ENCODE measurements at places on chromosomes 2 and 18.

GRCh38 chr2:118244686-118245085 lies 156.4 kb downstream of the INSIG2 start:
- no peak for ATAC-seq

GRCh38 chr2:217846321-217846743 lies 156.5 kb downstream of the TNS1 start:
- ATAC-seq, result no peak

GRCh38 chr2:196293751-196294515 lies 122.6 kb upstream of the STK17B start:
- peak; percentile 30 for ATAC-seq

- ATAC-seq, result peak; percentile 86
Measured at GRCh38 chr2:100752628-100753333, 67.2 kb upstream of the NPAS2 start.

- no peak for ATAC-seq
Measured at GRCh38 chr2:80858965-80859364, 554.4 kb upstream of the LRRTM1 start.

DNA sequence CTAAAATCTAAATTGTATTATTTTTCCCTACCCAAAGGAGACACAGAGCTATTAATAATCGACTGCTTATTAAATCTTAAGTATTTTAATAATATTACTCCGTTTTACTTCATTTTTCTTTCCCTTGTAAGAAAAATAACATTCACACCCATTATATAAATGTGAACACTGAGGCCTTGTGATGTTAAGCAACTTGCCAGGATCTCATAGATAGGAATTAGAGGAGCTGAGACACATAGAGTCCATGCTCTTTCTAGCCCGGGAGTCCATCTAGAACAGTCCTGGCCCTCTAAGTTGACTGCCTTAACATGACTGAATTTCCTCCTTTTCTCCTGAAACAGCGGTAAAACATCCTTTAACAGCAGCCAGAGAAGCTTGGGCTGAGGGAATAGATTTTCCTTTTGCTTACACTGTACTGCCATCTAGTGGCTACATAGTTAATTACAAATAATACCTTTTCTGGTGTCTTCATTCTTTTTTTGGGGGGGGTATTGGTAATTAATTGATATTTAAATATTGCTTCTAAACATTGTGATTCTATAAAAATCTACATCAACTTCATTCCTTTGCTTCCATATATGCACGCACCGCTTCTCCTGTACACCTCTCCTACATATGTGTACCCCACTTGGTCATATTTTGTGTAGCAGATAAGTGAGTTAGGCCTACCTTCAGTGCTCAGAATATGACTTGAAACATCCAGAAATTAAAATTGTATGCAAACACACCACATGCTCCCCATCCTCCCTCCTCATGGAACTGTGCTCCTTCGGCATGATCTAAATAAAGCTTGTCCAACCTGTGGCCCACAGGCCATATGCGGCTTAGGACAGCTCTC lies 125.8 kb upstream of the HNMT start:
- ATAC-seq, result peak; percentile 64

DNA sequence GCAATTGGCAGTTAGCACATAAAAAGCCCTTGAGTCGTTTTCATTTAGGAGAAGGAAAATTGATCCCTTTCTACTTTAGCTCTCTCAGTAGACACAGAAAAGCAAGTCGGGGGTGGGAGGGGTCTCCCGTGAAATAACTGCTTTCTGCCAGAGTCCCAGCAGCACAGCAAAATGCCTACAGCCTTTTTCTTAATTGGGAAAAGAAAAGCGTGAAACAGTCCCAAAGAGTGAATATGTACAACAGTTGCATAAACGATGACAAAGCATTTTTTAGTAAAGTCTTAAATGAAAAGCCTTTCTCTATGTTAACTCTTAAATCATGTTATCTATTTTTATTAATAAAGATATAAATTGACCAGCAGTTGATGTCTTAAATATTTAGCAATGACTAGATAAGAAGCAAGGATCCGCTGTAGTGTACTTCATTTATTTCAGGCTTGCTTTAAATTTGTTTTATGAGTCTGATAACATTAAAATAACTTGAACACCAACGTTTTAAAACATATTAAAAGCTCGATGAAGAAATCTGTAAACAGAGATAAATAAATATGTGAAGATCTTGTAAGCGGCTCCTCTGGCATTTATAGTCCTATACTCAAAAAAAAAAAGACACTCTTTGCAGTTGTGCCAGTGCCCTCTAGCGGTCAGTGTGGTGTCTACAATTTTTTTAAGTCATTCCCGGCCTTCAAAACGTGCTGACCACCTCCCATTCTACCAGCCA lies 42.3 kb upstream of the ATIC start:
- ATAC-seq, result peak; percentile 68

DNA sequence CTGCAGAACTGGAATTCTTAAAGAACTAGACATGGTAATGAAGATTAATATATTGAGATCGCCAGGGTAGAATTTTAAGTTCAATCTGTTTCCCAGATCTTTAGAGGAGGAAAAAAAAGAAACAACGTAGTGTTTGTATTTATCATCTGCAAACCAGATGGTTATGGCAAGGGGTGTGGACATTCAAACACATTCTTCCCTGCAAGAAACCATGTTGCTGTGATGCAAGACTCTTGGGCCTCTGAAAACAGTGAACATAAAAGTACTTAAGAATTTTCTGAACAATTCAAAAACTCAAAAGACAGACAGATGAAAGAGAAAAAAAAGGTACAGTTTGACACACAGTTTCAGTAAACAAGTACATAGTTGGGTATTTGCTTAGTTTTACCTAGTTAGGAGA lies 35.6 kb downstream of the COL5A2 start:
- no peak for ATAC-seq

DNA sequence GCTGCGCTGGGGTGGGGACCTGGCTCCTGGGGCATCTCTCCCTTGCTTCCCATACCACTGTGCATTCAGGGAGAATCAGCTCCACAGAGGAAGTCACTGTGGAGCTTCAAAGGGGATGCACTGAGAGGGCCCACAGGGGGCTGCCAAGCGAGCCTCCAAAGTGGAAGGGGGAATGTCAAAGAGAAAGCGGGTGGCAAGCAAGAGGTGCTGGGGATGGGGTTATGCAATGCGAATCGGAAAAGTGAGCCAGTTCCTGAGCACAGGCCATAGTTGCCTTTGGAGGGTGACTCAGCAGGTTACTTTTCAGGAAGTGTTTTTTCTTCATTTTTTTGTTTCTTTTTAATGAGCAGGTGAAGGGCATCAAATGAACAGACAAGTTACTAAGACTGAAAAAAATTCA lies 17.6 kb downstream of the PMAIP1 start:
- ATAC-seq, result peak; percentile 81

GRCh38 chr18:55524353-55525073 lies 63.5 kb downstream of the TCF4 start:
- ATAC-seq, result no peak

GRCh38 chr2:153476816-153477635 lies 1.5 kb downstream of the RPRM start:
- ATAC-seq, result no peak

DNA sequence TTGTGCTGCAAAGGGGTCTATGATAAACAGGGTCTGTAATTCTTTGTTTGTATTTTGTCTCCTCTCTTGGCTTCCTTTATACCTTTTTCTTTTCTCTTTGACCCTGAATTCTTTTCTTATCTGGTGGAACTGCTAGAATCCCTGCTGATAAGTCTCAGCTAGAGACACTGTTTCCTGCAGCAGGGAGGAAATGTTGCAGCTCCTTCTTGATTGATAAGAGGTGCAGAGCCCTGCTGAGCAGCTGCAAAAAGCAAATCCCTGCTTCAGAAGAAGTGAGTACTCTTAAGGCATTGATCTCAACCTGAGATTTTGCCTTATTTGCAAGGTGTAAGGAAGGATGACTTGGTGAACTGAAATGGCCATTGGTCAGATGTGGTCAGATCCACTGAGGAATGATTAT lies 167.8 kb downstream of the NUP35 start:
- no peak for ATAC-seq

GRCh38 chr2:121104721-121105141 lies 180.3 kb downstream of the TFCP2L1 start:
- peak; percentile 28 for ATAC-seq

DNA sequence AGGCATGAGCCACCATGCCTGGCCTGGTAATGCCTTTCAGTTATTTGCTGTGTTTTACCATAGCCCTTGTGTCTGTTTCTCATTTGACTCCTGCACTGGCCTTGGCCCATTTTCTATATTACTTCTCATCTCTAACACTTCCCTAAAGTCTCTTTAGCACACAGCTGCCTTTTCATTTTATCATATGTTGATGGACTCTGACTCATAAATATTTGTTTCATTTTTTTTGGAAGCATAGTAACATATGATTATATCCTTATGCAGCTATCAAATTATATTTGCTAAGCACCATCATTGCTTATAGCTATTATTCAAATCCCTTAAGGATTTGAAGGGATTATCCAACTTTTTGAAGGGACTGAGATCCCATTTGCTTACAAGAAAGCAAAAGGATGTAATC lies 320.3 kb downstream of the GPD2 start:
- no peak for ATAC-seq

- no peak for ATAC-seq
Measured at GRCh38 chr2:75522543-75523312, 38.0 kb downstream of the EVA1A start.

DNA sequence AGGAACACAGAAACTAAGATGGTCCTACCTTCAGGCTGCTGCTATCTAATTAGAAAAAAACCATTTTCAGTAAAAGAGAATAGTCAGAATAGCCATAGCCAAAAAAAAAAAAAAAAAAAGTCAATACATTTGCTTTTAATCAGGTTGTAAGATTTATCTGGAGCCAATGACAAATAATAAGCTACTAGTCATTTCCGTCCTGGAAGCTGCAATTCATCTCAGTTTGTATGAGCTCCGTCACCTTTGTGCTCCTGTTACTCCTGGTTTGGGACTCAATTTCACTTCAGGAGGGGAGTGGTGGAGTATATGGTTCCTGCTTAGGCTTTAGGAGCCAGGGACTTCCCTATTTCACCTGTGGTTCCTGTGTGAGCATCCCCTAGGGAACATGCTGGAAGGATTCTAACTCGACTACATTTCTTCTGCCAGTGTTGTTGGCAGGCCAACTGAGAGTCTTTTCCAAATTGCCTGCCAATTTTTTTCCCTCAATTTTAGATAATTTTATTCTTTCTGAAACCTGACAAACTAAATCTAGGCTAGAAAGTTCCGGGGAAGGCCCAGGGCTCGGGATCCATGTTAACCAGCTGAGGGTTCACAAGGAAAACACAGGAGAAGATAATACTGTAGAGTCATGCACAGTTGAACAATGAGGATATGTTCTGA lies 481.8 kb downstream of the DLGAP1 start:
- no peak for ATAC-seq

GRCh38 chr2:15733867-15734673 lies 142.4 kb downstream of the DDX1 start:
- ATAC-seq, result no peak

DNA sequence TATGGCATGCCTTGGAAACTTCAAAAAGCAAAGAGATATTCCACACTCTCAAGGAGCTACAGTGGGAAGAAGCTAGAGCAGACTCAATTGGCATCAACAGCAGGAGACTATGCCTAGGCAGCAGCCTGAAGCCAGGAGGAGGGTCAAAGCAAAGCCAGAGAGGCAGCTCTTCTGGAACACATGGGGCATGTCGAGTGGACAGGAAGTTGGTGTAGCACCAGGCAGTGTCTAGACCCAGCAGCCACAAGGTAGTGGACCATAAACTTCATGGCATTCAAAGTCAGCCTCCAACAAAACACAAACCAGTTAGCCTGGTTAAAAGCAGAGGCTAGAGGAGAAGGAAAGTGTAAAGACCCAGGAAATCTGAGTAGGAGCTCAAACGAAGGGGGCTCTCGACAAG lies 311.2 kb upstream of the PKDCC start:
- ATAC-seq, result no peak

DNA sequence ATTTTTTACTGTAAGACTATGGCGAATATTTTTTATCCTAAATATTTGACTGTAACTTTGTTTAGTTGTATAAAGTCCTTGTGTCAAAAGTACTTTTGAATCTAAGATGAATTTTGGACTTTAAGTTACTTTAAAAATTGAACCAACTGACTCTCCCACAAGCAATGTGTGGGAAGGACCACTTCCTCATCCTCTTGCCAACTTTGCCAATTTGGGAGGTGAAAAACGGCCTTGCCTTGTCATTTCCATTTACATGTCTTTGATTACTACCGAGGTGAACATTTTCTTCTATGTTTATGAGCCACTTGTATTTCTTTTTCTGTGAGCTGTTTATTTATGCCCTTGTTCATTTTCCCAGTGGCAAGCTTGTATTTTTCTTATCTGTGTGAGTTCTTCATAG lies 12.8 kb upstream of the MSGN1 start:
- no peak for ATAC-seq

GRCh38 chr18:62745089-62745751 lies 29.9 kb downstream of the PHLPP1 start:
- ATAC-seq, result no peak

DNA sequence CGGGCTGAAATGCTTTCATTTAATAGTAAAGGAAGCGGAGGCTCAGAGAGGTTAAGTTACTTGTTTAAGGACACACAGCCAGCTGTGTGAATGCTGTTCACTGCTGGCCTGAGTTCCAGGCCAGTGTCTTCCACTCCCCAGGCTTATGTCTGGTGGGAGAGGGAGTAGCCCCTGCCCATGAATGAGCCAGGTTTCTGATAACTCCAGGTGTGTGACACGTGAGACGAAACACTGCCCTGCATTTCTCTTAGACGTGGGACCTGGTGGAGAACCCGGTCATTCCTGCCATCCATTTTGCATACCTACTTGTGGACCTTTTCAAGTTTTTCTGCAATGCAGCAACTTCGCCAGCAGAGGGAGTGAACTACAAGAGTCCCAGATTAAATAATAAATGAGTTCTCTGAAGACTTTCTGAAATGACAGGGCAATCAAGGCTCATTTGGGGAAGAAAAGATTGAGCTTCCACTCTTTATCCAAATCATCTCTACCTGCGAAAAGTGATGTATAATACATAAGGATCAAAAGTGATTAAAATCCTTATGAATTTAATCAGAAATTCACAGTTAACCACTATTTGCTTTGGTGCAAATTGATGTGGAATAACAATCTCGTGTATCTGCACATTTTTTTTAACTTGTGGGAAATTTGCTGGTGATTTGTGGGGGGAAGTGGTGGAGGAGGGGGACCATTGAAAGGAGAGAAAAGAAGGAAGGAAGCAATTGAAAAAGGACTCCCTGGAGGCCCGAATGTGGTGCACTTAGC lies 79.4 kb upstream of the ASB18 start:
- peak; percentile 39 for ATAC-seq
